ENCODE measurements at places on chromosomes 6 and 20.
A peak's percentile ranks its signal among the peaks of the same experiment; 100 is the strongest.

DNA sequence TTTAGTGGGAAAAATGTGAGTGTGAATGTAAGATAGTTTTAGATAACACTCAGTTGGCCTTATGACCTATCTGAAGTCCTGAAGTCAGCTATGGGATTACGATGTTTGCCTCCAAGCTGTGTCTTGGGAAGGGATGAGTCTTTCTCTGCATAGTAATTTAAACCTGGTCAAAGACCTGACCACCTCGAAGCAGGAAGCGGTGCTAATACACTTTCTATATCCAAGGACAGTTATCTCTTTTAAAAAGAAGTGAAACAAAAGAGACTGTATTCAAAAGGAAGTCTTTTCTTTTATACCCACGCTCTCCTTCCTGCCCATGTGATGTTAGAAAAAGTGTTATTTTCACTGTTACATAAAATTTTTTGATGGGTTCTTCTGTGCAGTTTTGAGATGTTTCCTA lies 94.9 kb downstream of the JARID2 start:
- DNase-seq, result no peak

GRCh38 chr20:43176726-43177125 lies 13.0 kb downstream of the PTPRT start:
- no peak for DNase-seq

GRCh38 chr20:32356622-32357374 lies 1.3 kb upstream of the ASXL1 start:
- DNase-seq, result no peak

DNA sequence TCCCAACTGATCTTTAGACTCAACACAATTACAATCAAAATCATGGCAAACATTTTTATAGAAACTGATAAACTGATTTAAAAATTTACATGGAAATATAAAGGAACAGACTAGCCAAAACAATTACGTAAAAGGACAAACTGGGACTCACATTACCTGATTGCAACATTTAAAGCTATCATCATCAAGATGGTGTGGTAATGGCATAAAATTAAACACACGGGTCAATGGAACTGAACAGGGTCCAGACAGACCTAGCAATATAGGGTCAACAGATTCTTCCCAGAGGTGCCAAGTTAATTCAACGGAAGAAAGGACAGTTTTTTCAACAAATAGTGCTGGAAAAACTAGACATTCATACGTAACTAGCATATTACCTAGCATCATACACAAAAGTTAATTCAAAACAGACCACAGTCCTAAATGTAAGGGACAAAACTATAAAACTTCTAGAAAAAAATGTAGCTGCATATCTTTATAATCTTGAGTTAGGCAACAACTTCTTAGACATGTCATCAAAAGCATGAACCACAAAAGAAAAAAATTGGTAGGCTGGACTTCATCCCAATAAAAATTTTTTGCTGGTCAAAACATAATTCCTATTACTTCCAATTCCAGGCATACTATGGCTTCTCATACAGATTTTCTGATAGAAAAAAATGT lies 147.4 kb upstream of the BEND6 start:
- no peak for DNase-seq

DNA sequence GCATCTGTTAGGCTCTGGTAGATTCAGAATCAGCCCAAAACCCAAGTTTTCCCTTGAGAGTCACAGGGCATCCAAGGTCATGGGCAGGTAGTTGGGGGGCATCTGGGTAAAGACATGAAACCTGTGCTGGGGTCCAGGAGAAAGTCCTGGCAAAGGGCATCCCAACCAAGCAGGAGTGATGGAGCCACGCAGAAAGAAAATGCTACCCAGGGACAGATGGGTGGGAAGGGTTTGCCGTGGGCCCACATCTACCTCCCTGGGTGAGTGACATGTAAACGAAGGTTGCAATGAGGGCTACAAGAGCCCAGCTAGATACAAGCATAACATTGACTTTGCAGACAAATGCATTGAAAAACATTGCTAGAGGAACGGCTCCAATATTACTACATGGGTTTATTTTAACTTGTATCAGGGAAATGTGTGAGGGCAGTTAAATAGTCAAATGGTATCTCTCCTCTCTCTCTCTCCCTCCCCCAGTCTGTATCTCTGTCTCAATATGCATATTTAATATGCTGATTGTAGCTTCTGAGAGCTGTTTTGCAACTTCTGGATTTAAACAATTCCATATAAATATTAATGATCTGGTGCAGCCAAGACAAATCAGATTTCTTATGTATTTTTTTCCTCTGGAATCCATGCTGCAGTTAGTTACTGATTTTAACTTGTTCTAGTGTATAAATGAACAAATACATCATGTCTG lies 135.7 kb downstream of the SYNDIG1 start:
- DNase-seq, result no peak

- DNase-seq, result no peak
These were observed 57.6 kb downstream of the CPNE5 start for GRCh38 chr6:36781669-36782068.

GRCh38 chr6:55069132-55069781 lies 105.1 kb upstream of the HCRTR2 start:
- DNase-seq, result no peak

DNA sequence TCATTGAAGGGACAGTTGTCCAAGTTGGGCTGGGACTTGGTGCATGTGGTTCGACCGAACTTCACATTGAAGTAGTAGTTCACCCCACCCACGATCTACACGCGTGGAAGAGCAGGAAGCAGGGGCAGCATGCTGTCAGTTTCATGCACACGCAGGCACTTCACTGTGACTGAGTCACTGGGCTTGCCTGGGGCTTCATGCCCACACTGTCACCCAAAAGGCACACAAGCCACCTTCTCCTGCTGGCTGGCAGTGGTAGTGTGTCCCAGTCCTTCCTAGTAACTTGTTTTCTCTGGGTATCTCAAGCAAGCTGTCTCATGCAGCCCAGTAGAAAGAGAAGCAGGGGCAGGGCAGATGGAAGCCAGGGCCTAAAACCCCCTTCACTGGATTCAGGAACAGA lies 2.0 kb downstream of the CST5 start:
- no peak for DNase-seq

DNA sequence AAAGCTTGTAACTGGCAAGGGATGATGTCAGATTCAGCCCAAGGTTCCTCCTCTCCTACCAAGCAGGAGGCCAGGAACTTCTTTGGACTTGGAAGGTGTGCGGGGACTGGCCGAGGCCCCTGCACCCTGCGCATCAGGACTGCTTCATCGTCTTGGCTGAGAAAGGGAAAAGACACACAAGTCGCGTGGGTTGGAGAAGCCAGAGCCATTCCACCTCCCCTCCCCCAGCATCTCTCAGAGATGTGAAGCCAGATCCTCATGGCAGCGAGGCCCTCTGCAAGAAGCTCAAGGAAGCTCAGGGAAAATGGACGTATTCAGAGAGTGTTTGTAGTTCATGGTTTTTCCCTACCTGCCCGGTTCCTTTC lies 14.4 kb downstream of the TNFAIP3 start:
- no peak for DNase-seq

DNA sequence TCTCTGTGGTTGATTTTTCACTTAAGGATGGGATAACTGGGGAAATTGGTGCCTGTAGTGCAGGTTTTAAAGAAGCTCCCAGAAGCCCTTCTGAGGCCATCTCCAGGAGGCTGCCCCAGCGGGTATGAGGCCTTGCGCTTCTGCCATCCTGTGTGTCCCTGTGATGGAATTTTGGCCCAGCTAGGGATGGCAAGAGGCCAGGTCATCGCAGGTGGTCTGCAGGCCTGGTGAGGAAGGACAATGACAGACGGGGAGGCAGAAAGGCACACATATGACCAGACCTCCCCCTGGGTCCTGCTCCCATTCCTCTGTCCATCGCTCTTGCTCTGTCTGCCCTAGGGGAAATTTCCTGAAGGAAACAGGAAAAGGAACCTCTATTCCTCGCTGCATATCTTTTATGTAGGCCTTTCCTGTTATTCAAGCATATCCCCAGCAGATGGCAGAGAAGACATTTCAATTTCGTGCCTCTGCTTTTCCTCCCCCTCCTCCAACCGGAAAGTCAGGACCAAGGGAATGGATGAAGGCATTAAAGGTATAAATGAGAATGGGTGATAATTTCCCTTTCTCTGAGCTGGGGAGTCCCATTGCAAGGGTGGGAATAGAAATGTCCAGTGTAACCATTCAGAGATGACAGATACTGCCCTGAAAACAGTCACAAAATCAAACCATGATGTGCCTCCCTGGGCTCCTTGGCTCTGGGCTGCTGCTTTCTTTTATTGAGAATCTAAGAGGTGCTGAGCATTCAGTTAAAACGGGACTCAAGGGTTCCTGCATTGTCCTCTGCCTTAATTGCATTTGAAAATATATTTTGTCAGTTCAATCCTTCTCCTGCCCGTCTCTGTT lies 17.6 kb upstream of the HLA-F start:
- DNase-seq, result no peak

GRCh38 chr6:131640100-131640499 lies 3.0 kb downstream of the ENPP3 start:
- DNase-seq, result no peak

DNA sequence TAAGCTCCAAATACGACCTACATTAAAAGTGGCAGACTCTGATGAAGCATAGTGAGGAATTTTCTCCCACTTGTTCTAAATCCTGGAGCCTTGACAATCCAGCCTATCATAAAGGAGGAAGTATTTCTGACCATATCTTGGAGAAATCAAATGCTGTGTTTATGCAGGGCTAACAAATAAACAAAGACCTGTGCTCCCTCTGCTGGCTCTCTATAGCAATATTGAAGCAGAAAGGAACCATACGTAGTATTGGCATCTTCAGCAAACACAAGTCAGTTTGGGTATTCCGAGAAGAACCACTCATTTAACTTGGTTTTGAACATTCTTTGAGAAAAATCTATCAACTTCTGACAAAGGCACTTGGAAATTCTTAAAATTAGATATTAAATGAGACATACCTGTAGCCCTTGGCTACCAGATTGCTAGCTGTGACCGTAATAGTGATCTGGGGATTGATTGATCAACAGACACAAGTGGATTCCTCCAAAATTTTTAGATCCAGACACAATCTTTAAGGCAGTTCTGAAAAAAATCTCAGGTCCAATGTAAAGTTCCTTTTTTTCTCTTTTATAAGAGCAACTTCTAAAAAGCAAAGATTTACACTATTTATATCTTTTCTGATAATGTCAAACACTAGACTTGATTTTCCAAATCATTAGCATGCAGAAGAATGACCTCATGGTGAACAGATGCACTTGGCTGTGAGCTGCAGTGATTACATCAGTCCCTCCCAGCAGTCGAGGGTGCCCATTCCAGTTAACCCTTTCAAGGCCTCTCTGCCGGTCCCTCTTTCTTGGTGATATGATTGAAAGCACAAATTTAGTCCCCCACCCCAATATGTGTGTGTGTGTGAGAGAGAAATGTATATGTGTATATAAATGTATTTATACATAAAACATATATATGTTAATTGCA lies 40.2 kb downstream of the INSM1 start:
- DNase-seq, result no peak

DNA sequence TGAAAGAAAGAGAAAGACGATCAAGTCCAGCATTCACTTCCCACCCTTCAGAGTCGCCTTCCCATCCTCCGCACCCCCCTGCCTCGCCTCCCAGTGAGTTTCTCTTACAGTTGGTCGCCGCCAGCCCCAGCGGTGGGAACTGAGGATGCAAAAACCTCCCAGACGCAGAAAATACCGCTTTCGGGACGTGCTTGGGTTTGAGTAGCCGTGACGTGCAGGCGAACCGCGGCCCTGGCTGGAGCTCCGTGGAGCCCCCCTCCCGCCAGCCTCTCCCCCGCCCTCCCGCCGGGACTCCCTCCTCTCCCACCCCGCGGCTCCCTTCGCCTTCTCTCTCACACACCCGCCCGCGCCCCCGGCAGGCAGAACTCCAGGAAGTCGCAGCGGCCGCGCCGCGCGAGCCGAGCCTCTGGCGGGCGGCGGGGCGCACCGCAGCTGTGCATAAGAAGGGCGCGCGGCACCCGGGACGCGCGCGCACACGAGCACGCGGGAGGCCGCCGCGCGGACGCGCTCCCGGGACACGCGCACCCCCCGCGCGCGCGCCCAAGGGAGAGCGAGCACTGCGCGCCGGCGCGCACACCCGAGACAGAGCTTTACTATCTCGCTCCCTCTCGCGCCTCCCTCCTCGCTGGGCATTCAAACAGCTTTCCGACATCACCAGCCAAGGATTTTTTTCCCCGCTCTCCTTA lies at the start of gene ADGRB3:
Gene ADGRB3, plus strand, starts transcription at position 557 of the 686 bp plus-strand sequence. CDS start 3,394 bp downstream, outside the sequence.
- peak; percentile 61 for DNase-seq

GRCh38 chr6:16494793-16495192 lies 256.4 kb downstream of the GMPR start:
- DNase-seq, result no peak

DNA sequence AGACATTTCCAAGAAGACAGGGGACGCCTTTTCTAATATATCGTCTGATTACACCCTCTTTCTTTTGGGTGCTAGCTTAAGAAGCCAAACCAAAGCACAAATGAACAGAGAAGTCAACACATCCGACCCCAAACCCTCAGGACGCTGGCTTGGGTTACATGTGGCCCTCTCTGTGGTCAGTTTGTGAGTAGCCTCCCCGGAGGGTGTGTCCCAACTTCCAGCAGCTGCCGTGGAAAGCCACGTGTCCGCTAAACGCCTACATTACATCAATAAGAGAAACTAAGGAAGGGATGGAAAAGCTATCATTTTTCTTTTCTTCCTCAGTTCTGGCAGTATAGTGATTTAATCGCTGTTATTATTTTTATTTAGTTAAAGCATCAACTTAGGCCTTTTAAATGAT lies 487 bp upstream of the BMP6 start:
- DNase-seq, result no peak

- no peak for DNase-seq
These were observed 2.5 kb downstream of the BTN1A1 start for GRCh38 chr6:26502626-26503025.

GRCh38 chr6:95240514-95240913 lies 336.8 kb upstream of the MANEA start:
- DNase-seq, result no peak

GRCh38 chr6:121590916-121591315 lies 155.5 kb downstream of the GJA1 start:
- DNase-seq, result no peak

- DNase-seq, result no peak
These were observed 567 bp downstream of the HS3ST5 start for GRCh38 chr6:114342086-114342825.

GRCh38 chr20:49775229-49775693 lies 37.4 kb upstream of the SLC9A8 start:
- DNase-seq, result no peak

GRCh38 chr20:7272512-7272911 lies 505.0 kb downstream of the BMP2 start:
- DNase-seq, result no peak

DNA sequence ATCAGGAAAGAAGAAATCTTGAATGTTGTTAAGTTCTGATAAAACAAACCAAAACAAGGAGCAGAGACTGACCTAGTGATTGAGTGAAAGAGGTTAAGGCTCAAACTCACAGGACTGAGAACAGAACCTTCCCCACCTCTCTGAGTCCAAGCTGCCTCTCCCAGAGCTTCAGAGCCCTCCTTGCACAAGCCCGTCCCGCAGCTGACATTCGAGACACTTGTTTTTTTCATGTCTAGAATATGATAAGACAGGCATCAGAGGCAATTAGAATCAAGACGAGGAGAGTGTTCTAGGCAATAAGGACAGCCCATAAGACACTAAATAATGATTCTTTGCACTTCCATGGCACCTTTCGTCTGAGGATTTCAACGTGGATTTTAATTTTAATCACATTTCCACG lies 140.6 kb downstream of the PXDC1 start:
- no peak for DNase-seq

- DNase-seq, result no peak
These were observed 754.0 kb upstream of the ADGRB3 start for GRCh38 chr6:67880939-67881705.

Measured in germinal center (tissue), 1 donor.